Activated T-cell treated with anti-CD3 and anti-CD28 coated beads, Interleukin-2, amount 50 U/mL, for 24 hours (primary cell): ENCODE measurements at places on chromosomes 2 and 18.

- DNase-seq, result no peak
Observed at GRCh38 chr2:152504618-152505017, 169.6 kb downstream of the FMNL2 start.

DNA sequence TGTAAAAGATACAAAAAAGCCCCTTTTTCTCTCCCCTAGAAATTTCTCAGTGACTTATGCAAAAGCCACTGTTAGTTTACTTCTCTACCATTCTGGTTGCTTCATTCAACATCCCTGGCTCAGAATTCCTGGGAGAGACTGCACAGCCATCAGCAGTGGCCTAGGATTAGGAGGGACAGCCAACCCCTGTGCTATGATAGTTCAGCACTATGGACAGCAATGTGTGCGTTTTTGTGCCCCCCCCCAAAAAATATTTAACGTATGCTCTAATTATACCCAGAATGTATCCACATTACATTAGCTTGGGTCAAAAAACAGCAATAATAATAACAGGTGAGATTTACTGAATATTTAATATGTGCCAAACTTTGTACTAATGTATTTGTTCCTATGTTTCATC lies 29.0 kb downstream of the OSR1 start:
- DNase-seq, result no peak

DNA sequence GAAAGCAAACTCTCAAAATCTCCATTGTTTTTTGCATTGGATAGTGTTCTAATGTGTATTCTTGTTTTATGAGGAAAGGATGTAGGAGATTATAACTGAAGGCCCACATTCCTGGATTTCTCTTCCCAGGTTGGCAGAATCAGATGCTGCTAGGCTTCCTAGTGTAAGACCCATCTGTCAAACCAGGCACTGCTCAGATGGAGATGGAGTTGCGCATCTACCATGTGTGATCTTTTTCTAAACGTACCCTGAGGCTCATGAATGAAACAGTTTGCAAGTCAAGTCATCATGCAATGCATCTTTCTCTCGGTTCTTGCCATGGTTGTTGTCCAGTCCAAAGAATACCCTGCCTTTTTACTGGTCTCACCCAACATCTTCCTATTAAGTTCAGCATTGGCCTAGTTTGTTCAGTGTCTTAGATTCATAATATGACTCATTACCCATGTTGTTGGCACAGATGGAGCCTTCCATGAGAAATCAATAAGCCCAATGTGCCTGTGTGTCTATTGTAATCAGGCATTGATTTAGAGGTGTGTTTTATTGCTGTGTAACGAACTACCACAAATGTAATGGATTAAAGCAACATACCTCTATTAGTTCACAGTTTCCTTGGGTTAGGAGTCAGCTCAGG lies 127.4 kb downstream of the NYAP2 start:
- DNase-seq, result no peak

DNA sequence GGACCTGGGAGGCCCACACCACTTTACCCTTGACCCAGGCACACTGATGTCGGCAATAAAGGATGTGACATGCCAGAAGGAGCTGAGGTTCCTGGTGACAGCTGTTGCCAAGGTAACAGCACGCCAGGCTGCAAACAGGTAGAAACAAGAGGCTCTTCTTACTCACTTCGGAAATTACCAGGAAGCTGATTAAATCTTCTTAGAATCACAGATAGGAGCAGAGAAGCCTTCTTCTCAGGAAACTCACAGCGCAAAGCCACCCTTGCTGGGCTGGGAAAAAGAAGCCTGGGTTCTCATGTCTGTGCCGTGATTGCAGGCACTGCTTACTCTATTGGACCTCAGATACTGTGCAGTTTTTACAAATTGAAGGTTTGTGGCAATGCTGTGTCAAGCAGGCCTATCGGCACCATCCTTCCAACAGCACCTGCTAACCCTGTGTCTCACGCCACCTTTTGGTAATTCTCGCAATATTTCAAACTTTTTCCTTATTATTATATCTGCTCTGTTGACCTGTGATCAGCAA lies 61.0 kb upstream of the TAF1B start:
- DNase-seq, result peak; percentile 74

DNA sequence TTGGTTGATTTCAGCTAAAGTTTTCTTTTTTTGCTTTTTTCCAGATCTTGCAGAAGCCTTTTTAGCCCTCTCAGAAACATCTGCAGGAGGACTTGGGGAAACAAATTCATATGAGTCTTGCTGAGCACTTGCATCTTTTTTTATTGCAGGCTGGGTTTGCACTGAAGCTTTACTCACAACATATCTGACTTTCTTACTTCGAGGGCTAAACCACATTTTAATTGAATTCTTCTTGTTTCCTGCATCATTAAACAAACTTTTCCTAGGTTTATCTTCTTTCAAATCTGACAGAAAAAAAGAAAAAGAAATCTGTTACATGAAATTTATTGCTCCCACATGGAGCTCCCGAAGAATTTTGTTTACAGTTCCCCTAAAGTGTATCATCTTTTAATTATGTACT lies 28.3 kb downstream of the BARD1 start:
- no peak for DNase-seq

DNA sequence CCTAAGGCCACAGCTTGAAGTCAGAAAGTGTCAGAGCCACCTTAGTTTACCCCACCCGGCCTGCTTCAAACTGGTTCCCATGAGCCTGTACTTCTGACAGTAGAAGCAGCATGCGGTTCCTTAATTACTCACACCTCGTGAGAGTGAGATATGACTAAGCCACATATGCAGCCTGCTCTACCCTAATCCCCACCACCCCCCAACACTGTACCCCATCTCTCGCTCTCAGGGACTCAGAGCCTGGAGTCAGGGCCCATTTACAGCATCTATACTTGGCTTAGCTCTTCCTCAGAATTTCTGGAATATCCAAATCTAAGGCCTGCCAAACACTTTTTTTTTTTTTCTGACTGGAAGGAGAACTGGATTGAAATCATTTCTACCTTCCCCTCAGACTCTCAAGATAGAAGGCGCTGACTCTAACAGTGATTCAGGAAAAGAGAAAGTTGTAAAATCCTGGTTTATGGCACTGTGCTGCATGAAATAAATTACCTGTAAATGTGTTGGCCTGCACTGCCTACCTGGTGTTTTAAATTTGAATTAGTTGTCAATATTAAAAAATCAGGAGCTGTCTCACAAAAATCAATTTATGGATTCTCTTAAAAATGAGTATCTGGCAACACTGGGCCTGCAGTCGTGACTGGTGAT lies 360.0 kb downstream of the RND3 start:
- DNase-seq, result no peak
